ENCODE measurements at places on chromosomes 2 and 18.

- no peak for ATAC-seq
Measured at GRCh38 chr18:79504034-79504433, 108.3 kb downstream of the NFATC1 start.

- ATAC-seq = no peak
Measured at GRCh38 chr18:6795307-6795706, 65.8 kb downstream of the ARHGAP28 start.

- ATAC-seq = no peak
Measured at GRCh38 chr2:34070196-34070595, 471.1 kb upstream of the FAM98A start.

DNA sequence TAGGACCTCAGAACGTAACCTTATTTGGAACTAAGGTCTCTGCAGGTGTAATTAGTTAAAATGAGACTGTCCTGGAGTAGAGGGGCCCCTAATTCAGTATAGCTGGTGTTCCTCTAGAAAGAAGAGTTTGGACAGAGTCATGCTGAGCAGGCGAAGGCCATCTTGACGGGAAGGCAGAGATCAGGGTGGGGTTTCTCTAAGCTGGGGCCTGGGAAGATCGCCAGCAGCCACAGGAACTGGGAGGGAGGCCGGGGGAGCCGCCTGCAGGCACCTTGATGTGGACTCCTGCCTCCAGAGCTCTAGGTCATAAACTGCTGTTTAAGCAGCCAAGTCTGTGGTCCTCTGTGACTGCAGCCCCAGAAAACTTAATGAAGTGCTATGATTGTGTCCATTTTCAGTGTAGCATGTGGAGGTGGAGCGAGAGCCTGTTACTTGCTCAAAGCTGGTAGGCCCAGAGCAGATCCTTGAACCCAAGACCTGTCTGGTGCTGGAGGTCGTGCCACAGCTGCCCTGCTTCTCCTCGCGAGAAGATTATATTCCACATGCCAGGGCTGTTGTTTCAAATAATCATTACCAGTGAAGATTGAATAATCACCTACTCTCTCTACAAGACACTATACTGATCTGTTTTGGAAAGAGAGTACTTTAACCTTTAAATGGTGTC is 105.7 kb downstream of the TPO start:
- ATAC-seq = no peak

- ATAC-seq = no peak
Measured at GRCh38 chr18:49021433-49022129, 70.8 kb upstream of the SMAD7 start.

DNA sequence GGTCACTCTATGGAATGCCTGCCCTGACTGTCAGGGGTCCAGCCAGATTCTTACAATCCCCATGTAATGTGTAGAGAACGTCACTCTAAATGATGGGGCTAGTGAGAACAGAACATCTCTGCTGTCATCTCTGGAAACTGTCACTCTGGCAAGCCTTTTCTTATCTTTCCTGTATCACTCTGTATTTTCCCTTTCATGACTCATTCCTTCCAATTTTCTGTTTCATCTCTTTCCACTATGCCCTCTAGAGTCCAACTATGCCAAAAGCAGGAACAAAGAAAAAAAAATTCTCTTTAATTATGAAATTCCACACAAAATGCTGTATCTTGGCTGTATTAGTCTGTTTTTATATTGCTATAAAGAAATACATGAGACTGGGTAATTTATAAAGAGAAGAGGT is 608.8 kb downstream of the ADCYAP1 start:
- ATAC-seq = no peak

- ATAC-seq = no peak
Measured at GRCh38 chr18:75036917-75037688, 171.8 kb downstream of the PTGR3 start.

GRCh38 chr2:16821692-16822091 is 156.1 kb upstream of the CYRIA start:
- no peak for ATAC-seq

DNA sequence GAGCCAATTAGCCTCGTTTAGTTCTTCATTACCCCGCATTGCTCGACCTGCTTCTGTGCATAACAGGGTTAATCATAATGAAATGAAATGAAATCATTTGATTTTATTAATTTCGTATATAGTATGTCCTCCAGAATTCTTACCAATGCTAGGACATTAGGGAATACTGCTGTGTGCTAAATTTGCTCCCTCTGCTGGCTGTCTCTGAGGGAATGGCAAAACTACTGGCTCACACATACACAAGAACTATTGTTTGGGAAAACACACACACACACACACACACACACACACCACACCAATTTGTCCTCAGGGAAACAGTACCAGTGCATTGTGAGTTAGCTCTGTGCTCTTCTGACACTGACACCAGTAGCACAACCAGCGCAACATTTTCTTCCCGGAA is 273.3 kb upstream of the TCF4 start:
- ATAC-seq = no peak

DNA sequence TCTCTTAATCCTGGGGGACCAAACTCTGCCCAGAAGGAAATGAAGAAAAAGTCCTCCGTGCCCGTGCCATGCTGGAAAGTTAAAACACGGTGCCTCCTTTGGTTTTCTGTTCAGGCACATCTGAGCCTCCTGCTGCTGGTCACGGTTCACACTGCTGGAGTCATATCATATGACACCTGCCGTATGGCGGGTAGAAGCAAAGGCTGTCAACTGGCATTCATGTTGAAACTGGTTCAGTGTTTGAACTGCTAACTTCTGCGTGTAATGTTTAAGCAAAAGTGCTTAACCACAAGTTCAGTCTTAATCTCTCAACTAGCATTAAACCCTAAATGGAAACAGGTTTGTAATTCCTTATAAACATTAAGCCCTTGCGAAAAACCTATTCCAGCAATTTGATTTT is 3.1 kb downstream of the STK39 start:
- no peak for ATAC-seq

GRCh38 chr18:55699233-55699765 is 111.3 kb upstream of the TCF4 start:
- no peak for ATAC-seq

DNA sequence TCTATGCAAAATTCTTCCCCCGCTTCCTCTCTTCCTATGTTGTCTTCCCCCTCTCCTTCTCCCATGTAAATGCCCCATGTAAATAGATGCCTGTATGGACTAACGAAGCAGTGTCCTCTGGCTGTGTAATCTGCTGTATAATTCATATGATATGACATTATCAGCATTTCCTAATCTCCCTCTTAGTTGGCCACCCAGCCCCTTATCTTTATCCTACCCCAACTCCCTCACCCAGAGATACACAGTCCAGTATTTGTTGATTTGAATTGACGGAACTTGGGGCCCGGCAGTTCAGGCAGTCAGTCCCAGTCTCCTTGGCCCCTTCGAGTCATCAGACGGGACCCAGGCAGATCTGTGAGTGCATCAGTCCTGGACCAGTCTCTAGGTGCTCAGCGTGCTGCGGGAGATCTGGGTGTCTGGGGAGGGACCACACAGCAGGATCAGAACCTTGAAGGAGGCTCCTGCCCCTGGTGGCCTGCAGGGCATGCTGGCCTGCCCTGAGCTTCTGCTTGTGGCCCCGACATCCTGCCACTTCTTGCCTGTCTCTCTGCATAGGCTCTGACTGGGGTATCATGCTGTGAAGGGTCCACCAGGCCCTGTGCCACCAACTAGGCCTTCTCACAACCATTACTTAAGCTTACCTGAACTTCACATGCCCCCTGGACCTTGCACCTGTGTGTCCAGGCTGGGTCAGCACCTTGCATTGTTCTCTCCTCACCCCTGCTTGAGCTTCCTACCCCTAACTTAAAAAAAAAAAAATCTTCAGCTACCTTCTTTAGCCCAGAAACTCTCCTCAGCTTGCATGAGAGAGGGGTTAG is 88.1 kb upstream of the ATL2 start:
- ATAC-seq = no peak

GRCh38 chr2:219844401-219845091 is 217.1 kb downstream of the SLC4A3 start:
- no peak for ATAC-seq

DNA sequence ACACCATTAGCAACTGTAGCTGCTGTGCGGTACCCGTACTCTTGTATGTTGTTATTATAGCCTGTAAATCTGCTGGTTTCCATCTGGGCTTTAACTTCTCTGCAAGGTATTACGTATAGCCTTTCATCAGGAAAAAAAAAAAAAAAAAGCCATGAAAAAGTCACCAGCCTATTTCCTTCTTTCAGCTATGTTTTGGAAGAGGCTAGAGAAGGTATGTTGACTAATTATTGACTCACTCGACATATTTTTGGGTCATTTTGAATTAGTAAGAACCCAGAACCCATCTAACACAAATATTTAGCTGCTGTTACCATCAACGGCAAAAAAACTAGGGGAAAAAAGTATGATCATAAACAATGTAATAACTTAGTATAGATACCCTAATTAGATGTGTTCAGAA is 1395.6 kb downstream of the SUCLG1 start:
- no peak for ATAC-seq

GRCh38 chr2:44116319-44116718 is 52.4 kb upstream of the PPM1B start:
- ATAC-seq = no peak

DNA sequence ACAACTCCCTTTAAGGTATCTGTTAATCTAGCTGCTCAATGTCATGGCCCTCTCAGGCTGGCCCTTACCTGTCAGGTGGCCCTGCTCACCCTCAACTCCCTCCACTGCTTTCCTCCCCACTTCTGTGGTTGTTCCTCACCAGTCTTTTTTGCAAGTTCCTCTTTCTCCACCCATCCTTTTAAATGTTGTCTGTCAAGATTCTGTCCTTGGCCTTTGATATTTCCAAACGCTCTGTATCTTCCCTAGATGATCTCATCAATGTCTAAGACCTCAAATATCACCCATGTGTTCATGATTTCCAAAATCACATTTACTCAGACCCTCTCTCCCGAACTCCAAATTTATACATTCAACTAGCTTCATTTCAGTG is 3.5 kb downstream of the PTPN2 start:
- ATAC-seq = no peak

- no peak for ATAC-seq
Measured at GRCh38 chr2:20349513-20349921, 1.1 kb downstream of the PUM2 start.

- no peak for ATAC-seq
Measured at GRCh38 chr2:38512211-38512610, 90.5 kb downstream of the HNRNPLL start.

GRCh38 chr2:237348281-237348865 is 65.6 kb downstream of the COL6A3 start:
- no peak for ATAC-seq

- no peak for ATAC-seq
Measured at GRCh38 chr2:228387776-228388175, 206.3 kb upstream of the SPHKAP start.

DNA sequence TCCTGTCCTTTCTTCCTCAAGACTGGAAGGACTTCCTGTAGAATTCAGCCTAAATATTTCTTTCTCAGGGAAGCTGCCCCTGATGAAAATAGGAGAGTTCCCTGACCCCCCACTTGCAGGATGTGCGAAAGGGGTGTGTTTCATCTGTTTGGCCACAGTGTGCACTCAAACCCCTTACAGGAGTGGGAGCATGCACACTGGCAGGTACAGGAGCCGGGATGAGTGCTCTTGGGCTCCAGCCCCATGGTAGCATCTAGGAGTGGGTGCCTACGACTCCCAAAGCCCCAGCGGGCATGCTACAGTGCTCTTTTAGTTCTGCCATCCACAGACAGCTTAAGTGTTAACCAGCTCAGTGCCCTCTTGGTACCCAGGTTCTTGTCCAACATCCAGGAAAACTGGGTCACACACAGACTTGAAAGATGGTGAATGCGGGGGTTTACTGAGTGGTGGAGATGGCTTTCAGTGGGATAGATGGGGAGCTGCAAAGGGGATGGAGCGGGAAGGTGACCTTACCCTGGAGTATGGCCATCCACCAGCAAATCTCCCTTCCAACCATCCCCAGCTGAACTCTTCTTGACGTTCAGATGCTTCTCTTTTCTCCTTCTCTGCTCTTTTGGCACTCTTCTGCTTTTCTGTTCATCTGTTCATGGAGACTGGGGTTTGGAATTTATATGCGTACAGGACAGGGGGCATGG is 295.0 kb upstream of the NCKAP5 start:
- ATAC-seq = no peak

DNA sequence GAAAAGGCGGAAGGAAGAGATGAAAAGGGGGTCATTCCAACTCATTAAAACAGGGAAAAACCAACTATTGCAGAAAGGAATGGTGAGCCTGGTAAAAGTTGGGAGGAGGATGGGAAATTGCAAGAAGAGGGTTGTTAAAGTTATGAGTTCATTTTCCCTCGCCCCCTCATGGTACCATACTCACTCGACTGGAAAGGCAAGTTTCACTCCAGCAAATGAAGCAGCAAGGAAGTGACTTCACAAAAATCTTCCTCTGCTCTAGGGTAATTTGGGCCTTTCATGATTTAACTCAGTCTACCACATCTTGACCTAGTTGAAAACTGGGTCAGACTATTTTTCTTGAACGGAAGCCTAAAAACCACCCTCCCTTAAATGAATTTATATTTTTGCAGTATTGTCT is 22.8 kb upstream of the DAW1 start:
- no peak for ATAC-seq

DNA sequence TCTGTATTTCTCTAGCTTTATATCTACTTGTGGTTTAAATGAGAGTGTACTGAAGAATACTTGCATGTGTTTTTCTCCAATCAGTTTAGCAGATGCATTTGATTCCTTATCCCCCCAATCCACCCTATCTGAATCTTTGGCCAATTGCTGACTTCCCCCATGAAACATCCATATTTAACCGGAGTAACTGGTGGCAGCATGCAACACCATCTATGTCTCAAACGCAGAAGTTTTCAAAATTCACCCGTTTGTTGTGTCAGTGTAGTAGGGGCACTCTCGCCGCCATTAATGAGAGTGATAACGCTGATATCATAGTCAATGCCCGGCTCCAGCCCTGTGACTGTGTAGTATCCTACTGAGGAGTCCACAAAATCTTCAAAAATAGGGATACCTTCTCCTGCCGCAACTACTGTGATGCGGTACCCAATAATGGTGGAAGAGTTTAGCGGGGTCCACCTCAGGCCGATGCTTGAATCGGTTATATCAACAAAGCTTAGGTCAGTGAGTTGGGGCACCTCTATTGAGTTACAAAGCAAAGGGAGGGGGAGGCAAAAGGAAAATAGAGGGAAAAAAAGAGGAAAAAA is 43.1 kb downstream of the FN1 start:
- ATAC-seq = no peak

GRCh38 chr2:169095621-169096105 is 26.3 kb downstream of the DHRS9 start:
- ATAC-seq = no peak

Measured in gastroesophageal sphincter (tissue), 4 donors.